CD4-positive, alpha-beta T cell treated with Interleukin-21 for 1 hour (primary cell): ENCODE measurements at places on chromosomes 2 and 18.

DNA sequence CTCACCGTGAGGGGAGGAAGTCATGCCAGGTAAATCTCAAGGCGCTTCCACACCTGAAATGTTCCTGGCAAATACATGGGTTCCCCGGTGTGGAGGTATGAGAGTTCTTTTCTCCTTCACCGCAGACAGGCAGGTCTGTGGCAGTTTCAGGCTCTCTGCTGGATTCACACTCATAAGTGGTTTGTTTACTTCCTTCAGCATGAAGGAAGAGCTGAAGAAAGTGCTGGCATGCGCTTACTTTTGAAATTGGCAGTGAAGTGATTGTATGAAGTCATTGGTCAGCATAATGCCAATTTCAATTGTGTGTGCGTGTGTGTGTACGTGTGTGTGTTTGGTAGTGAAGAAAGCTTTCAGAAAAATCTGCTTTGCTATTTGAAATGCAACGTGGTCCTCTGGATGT lies 43.4 kb downstream of the RNF144A start:
- DNase-seq: no peak

- no peak for DNase-seq
Measured at GRCh38 chr2:126586317-126586716, 69.6 kb upstream of the GYPC start.

DNA sequence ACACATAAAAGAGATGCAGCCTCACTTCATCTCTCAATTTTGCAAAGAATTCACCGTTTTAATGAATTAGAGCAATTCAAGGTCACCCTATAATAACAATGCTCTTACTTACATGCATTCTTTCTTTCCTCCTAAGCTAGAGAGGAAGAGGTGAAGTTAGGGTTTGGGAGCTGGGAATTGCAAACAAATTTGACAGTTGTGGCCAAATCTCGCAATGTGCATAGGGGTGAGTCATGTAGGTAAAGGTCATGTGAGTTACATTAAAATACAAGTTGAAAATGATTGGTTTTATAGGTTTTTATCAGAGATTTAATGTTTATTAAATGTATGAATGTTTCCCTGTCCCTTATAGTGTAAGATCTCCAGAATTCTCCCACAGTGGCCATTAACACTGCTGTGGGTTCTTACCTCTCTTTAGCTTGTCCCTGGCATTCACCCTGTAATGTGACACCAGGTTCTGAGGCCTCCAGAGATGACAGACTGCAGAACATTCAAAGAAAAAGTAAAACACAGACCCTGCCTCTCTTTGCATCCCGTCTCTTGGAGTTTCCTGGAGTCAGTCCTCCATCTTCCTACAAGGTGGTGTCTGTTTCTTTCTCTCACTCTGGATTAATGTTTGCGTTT lies 53.7 kb upstream of the LGALSL start:
- DNase-seq: no peak

DNA sequence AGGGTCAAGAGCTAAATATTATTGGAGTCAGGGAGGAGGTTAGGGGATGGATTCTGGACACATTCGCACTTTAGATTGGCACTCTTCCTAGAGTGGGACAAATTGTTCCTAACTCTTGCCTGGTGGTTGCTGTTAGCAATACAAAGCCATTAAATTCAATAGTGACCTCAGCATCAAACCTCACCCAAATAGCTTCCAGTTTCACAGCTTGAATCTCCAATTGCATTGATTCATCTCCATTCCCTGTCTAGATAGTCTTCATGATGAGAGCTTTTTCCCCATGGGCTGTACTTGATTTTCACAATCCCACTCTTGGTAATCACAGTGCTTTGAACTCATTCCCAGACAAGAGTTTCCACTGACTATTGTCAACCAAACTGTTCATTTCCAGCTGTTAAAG lies 585.9 kb upstream of the SYT4 start:
- DNase-seq: no peak

GRCh38 chr18:8299054-8299980 lies 309.9 kb upstream of the RAB12 start:
- no peak for DNase-seq
